ENCODE measurements at places on chromosomes 7 and 10. TPM values are rescaled to one million over a fixed set of nuclear protein-coding genes. Genes with fewer than 3 reads are reported as not detected.
A peak's percentile ranks its signal among the peaks of the same experiment; 100 is the strongest.

Gene TDRD1
- total RNA-seq, result 0.05 TPM

Gene GRID2IP
- total RNA-seq, result 0.26 TPM

DNA sequence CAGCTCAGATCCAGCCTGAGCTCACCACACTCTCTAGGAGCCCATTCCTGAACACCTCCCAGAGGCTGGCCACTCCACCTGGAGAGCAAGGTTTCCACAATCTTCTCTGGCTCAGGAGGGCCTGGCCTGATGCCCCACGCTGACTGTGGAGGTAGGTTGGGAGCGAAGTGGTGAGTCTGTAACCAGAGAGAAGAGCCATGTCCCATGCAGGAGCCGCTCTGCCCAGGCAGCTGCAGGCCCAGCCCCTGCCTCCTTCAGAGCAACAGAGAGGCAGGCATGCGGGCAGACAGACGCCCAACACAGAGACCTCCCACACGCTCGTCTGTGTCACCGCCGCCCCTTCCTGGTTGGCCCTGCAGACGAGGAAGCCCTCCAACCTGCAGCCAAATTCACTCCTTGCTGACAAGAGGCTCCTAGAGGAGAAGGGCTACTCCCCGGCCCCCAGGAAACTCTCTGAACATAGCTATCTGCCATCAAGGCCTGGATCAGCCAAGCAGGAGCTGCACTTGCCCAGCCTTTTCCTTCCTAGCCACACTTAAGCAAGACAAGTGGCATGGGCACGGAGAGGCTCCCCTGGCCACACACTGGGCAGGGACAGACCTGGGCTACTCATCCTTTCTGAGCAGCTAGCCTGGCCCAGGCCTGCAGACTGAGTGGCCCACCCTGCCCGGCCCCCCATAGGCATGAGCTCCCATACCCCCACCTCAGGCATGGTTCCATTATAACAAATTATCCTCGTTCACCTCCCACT, 101.9 kb downstream of the GRID1 start:
- peaks cover 34% of the 10 kb centered on the region for H3K27me3 ChIP-seq
- DNase-seq, result peak; percentile 19
- no peaks in the 10 kb centered on the region for H3K36me3 ChIP-seq
- H3K27ac ChIP-seq, result no peak overlapping the region
- no peaks in the 10 kb centered on the region for H3K4me1 ChIP-seq
- no peak overlapping the region for H3K4me3 ChIP-seq

GRCh38 chr7:25832929-25833328, 319.1 kb upstream of the NFE2L3 start:
- no peak overlapping the region for H3K4me3 ChIP-seq
- H3K27ac ChIP-seq, result no peak overlapping the region
- H3K27me3 ChIP-seq, result peaks cover 22% of the 10 kb centered on the region

Gene DHX32
- 16.0 TPM for total RNA-seq

GRCh38 chr10:29253690-29254029, 35.2 kb upstream of the LYZL1 start:
- peaks cover 10% of the 10 kb centered on the region for H3K27me3 ChIP-seq
- H3K4me3 ChIP-seq, result no peak overlapping the region
- no peak overlapping the region for H3K27ac ChIP-seq
- H3K4me1 ChIP-seq, result no peaks in the 10 kb centered on the region
- no peak for DNase-seq
- H3K36me3 ChIP-seq, result no peaks in the 10 kb centered on the region

DNA sequence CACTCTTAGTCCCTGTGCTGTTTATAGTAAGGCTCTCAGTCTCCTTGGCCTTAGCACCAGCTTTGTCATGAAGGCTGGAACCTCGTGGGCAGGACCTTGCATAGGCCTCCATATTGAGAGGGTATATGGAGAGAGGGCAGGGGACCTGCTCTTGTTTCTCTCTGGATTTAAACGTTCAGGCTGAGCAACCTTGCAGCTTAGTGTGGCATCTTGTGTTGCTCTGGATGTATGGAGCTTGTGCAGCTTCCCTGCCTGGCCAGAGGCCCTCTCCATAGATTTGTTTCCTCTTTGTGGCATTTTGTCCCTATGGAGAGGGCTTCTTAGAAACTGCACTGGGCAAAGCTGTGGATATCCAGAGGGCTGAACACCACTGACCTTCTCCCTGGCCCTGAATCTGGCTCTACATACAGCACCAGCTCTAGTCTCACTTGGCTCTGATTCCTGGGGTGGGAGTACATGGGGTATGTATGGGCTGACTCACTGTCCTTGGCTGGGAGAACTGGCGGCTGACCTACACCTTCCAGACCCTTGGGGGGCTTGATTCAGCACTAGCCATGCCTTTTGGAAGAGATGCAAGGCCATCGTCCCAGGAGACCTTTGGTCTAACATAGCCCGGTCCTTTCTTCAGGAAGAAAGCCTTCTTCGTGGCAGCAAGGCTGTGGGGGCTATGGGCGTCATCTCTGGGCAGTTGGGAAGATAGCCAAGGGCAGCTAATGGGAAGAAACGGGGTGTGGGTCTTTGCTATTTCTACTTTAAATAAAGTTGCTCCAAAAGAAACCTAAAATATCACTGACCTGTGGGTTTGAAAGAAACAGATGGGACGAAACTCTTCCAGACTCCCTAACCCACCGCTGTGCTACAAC, 30.5 kb downstream of the ITPRIP start:
- DNase-seq, result no peak
- peak overlapping the region; percentile 69 for H3K27ac ChIP-seq
- H3K4me1 ChIP-seq, result peaks cover 44% of the 10 kb centered on the region
- no peak overlapping the region for H3K4me3 ChIP-seq

DNA sequence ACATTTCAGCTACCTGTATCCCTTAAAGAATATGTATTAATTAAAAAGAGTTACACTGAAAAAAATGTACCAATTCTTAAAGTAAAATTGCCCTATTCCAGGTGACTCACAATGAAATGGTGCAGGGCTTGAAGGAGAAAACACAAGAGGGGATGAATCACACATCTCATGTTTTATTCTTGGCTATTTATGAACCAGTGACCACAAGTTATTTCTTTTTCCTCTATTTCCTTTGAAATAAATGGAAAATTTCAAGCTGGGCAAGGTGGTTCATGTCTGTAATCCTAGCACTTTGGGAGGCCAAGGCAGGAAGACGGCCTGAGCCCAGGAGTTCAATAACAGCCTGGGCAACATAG, 106.8 kb downstream of the UBE2H start:
- no peaks in the 10 kb centered on the region for H3K27me3 ChIP-seq
- no peak overlapping the region for H3K4me3 ChIP-seq
- peaks cover 3% of the 10 kb centered on the region for H3K36me3 ChIP-seq
- H3K27ac ChIP-seq, result no peak overlapping the region

DNA sequence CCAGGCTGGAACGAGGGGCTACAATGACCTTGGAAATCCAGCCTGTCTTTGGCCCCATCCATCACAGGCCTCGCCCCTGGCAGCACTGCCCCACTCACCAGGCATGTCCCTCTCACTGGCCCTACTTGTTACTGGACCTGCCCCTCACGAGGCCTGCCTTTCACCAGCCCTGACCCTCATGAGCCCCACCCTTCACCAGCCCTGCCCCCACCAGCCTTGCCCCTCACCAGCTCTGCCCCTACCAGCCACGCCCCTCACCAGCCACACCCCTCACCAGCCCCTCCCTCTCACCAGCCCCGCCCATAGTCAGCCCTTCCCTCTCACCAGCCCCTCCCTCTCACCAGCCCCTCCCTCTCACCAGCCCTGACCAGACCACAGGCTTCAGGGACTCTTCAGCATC, 57.8 kb downstream of the COL26A1 start:
- H3K4me1 ChIP-seq, result no peaks in the 10 kb centered on the region
- H3K36me3 ChIP-seq, result no peaks in the 10 kb centered on the region
- H3K4me3 ChIP-seq, result no peak overlapping the region
- peaks cover 6% of the 10 kb centered on the region for H3K27me3 ChIP-seq
- DNase-seq, result no peak
- H3K27ac ChIP-seq, result no peak overlapping the region

GRCh38 chr7:6556196-6556595, 4.9 kb upstream of the GRID2IP start:
- H3K27me3 ChIP-seq, result no peaks in the 10 kb centered on the region
- H3K4me1 ChIP-seq, result peaks cover 6% of the 10 kb centered on the region
- no peaks in the 10 kb centered on the region for H3K36me3 ChIP-seq

- no peak overlapping the region for H3K4me3 ChIP-seq
- no peaks in the 10 kb centered on the region for H3K27me3 ChIP-seq
- H3K4me1 ChIP-seq, result no peaks in the 10 kb centered on the region
- DNase-seq, result no peak
- no peaks in the 10 kb centered on the region for H3K36me3 ChIP-seq
- no peak overlapping the region for H3K27ac ChIP-seq
Observed at GRCh38 chr7:33849971-33850559, 55.3 kb upstream of the BMPER start.

DNA sequence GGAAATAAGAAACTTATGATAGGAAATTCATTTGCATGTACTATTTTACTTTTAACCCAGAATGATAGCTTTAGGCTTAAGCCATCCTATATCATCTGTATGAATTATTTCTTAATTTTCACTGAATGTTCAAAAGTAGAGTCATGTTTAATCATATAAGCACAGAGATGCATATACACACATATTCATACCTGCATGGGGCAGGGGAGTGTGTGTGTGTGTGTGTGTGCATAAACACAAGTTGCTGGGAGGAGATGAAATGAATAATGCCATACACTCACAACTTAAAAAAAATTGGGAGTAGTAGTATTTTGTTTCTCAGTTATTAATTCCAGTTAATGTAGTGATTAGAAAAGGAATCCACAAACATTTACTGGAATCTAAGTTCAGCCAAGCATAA, 83.1 kb upstream of the IKZF1 start:
- H3K36me3 ChIP-seq, result peaks cover 35% of the 10 kb centered on the region
- H3K27me3 ChIP-seq, result no peaks in the 10 kb centered on the region
- peaks cover 28% of the 10 kb centered on the region for H3K4me1 ChIP-seq
- H3K27ac ChIP-seq, result no peak overlapping the region
- H3K4me3 ChIP-seq, result no peak overlapping the region
- no peak for DNase-seq

Gene NPC1L1
- not detected for total RNA-seq

DNA sequence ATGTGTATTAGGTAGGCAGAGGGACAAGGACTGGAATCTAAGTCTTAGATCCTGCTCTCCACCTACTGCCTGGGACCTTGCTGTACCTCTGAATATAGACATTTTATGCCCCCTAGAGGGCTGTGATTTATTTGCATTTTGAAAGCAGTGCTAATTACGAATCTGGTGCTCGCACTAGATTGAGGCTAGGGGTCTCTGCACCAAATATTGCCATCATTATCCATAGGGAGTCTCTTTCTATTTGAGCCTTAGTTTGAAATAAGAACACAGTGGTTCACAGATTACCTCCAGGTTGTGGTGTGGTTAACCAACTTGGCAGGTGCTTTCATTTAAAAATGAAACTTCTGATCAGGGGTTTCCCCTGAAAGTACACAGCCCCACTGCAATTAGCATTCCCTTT, 41.8 kb downstream of the CNNM1 start:
- no peak overlapping the region for H3K27ac ChIP-seq
- H3K27me3 ChIP-seq, result peaks cover 88% of the 10 kb centered on the region
- H3K4me1 ChIP-seq, result peaks cover 5% of the 10 kb centered on the region
- H3K36me3 ChIP-seq, result no peaks in the 10 kb centered on the region
- peak; percentile 52 for DNase-seq

Gene OR2A42
- total RNA-seq, result not detected

Gene RET
- total RNA-seq, result 0.38 TPM

Gene EMX2
- not detected for total RNA-seq

Gene CDC14C
- not detected for total RNA-seq

GRCh38 chr7:16546921-16547505, 20.4 kb downstream of the LRRC72 start:
- no peak overlapping the region for H3K27ac ChIP-seq
- no peak overlapping the region for H3K4me3 ChIP-seq
- no peaks in the 10 kb centered on the region for H3K36me3 ChIP-seq
- H3K4me1 ChIP-seq, result no peaks in the 10 kb centered on the region
- no peaks in the 10 kb centered on the region for H3K27me3 ChIP-seq

Gene IFIT1B
- not detected for total RNA-seq

Gene SLC29A3
- total RNA-seq, result 3.4 TPM

- no peak overlapping the region for H3K27ac ChIP-seq
- H3K4me3 ChIP-seq, result no peak overlapping the region
- no peak for DNase-seq
- peaks cover 2% of the 10 kb centered on the region for H3K4me1 ChIP-seq
- peaks cover 33% of the 10 kb centered on the region for H3K36me3 ChIP-seq
Observed at GRCh38 chr7:97126483-97127171, 9.1 kb downstream of the SDHAF3 start.

GRCh38 chr7:94289071-94289470, 105.6 kb upstream of the COL1A2 start:
- H3K27ac ChIP-seq, result no peak overlapping the region
- H3K4me1 ChIP-seq, result no peaks in the 10 kb centered on the region
- no peak for DNase-seq
- H3K27me3 ChIP-seq, result peaks cover 8% of the 10 kb centered on the region

DNA sequence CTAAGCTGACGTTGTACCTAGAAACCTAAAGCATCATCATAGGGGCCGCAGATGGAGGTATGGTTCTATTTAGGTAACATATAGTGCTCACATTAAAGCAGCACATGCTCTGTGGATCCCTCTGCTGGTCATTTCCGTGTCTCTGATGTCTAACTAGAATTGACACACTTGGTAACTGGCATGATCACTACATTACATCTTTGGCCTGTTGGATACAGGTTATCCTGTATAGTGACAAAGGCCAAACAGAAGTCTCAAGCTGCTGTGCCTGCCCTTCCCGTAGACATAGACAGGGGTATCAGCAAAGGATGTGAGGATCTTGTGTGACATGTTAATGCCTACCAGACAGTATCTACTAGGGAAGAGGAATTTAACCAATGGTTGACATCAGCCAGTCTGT, 51.2 kb downstream of the KIF5B start:
- H3K4me1 ChIP-seq, result peaks cover 19% of the 10 kb centered on the region
- no peak overlapping the region for H3K4me3 ChIP-seq
- peaks cover 22% of the 10 kb centered on the region for H3K36me3 ChIP-seq
- peak; percentile 66 for DNase-seq

Gene SPACDR
- 5.0 TPM for total RNA-seq

DNA sequence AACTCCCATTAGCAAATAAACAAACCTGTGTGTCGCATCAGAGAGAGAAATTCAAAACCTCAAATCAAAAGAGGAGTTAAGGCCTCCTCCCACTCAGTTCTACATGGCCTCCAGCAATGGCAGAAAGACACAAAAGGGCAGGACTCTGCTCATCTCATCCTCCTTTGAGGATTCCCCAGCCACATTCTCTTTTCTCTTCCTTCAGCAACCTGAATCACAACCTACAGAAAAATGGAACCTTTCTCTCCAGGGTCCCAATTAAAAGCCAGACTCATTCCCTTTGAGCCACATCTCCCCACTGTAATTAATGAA, 7.9 kb downstream of the OSBPL3 start:
- peaks cover 68% of the 10 kb centered on the region for H3K4me1 ChIP-seq
- H3K27ac ChIP-seq, result no peak overlapping the region
- no peak overlapping the region for H3K4me3 ChIP-seq
- H3K36me3 ChIP-seq, result peaks cover 37% of the 10 kb centered on the region
- DNase-seq, result no peak
- H3K27me3 ChIP-seq, result no peaks in the 10 kb centered on the region

- peaks cover 6% of the 10 kb centered on the region for H3K36me3 ChIP-seq
- H3K4me1 ChIP-seq, result peaks cover 3% of the 10 kb centered on the region
- no peak overlapping the region for H3K4me3 ChIP-seq
- no peak for DNase-seq
- peak overlapping the region; percentile 13 for H3K27ac ChIP-seq
Observed at GRCh38 chr7:65840446-65840845, 32.4 kb upstream of the VKORC1L1 start.

GRCh38 chr7:3605222-3605621, 304.2 kb downstream of the SDK1 start:
- peaks cover 11% of the 10 kb centered on the region for H3K27me3 ChIP-seq
- H3K4me3 ChIP-seq, result no peak overlapping the region
- no peak overlapping the region for H3K27ac ChIP-seq
- H3K4me1 ChIP-seq, result no peaks in the 10 kb centered on the region
- no peaks in the 10 kb centered on the region for H3K36me3 ChIP-seq
- no peak for DNase-seq
